ENCODE measurements at places on chromosomes 12 and 14. TPM values are rescaled to one million over a fixed set of nuclear protein-coding genes. Genes with fewer than 3 reads are reported as not detected.

LRFN5 gene
- total RNA-seq, result not detected

MYL2 gene
- not detected for total RNA-seq

LYZ gene
- total RNA-seq, result 16.9 TPM

SERPINA1 gene
- 150 TPM for total RNA-seq

GNS gene
- 75.1 TPM for total RNA-seq

KRT6A gene
- total RNA-seq, result not detected

Measured in Caco-2 (cell line).